Fibroblast of skin of left quadriceps (primary cell): ENCODE measurements at places on chromosomes 3 and 15.

DNA sequence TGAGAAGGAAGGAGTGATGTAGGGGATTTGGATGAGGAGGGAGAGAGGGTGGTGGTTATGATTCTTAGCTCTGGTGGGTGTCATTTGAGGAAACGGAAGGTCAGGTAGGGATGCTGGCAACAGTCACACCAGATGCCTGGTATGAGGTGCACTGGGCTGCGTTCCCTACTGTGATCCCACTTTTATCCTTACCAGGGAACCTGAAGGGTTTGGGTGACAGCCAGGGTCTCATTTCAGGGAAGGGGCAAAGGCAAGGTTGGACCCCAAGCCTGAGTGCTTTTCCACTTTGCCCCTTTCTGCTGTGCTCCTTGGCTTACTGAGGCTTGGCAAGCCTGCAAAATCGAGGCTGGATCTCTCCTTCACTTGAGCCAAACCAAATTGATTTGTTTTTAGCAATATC is 36.0 kb upstream of the SACM1L start:
- no peak for DNase-seq

- DNase-seq, result no peak
These were observed 779 bp upstream of the CTNNB1 start for GRCh38 chr3:41198526-41198925.

- peak; percentile 19 for DNase-seq
These were observed 86.3 kb downstream of the CNTN6 start for GRCh38 chr3:1179146-1179545.

- DNase-seq, result peak; percentile 37
These were observed 59.0 kb downstream of the DPPA2 start for GRCh38 chr3:109257269-109257668.

GRCh38 chr3:187734841-187735240 is 10.4 kb downstream of the BCL6 start:
- no peak for DNase-seq

DNA sequence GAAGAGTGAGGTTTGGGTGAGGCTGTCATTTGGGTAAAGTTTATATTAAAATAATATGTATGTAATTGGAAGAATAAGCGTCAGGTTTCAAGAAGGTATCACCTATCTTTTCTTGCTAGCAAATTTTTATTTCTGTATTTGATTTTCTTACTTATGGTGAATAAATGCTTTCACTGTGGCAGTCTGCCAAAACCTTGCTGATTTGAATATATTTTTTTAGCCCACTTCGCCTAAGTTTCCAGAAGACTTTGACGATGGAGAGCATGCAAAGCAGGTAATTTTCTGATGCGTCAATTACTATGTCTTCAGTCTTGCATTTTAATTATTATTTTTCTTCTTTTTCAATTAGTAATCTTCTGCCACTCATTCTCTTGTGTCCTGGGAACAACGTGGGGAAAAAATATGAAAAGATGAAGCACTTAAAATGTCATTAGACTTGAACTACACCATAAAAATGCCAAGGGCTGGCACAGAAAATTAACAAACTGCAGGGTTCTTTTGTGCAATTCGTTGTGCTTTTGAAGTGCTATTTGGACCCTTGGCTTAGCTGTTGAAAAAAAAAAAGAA is 40.4 kb downstream of the SRP14 start:
- no peak for DNase-seq

DNA sequence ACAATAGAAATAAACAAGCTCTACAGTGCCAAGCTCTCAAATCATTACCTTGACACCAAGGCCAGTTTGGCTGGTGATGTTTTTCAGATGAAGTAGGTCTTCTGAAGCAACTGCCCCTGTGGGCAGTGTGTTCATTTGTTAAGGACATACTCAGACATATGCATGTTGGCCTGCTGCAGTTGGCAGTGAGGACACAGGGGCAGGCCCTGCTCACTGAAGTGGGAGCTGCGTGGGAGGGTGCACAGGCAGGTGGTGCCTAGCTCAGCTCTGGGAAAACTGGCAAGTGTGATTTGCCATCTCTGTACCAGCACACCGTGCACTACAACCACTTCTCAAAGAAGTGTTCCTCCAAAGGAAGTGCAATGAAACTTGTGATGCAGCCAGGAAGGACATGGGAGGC is 28.5 kb upstream of the SNRK start:
- no peak for DNase-seq

GRCh38 chr3:71859123-71859519 is 74.2 kb upstream of the PROK2 start:
- DNase-seq, result no peak

- DNase-seq, result no peak
These were observed 68.0 kb downstream of the FBN1 start for GRCh38 chr15:48577469-48577868.
